ENCODE measurements at places on chromosomes 1 and 21.

DNA sequence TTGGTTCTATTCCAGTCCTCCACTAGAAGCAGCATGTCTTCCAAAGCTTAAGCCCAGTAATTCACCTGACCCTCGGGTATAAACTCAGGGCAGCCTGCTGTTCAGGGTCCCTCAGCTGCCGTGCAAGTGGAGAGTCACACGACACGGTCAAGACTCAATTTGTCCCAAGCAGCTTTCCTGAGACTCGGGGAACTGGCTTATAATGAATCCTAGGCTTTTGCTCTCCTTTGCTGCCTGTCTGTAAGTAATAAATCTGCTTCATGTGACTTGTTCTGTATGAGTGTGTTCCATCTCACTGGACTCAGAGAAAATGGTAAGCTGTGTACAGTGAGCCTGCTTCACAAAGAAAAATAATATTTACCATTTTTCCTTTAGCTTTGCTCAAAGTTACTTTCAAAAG lies 119.8 kb downstream of the CYYR1 start:
- DNase-seq: no peak

- no peak for DNase-seq
Observed at GRCh38 chr21:15462092-15462491, 267.7 kb upstream of the USP25 start.

GRCh38 chr1:70542856-70543255 lies 131.8 kb downstream of the CTH start:
- no peak for DNase-seq

DNA sequence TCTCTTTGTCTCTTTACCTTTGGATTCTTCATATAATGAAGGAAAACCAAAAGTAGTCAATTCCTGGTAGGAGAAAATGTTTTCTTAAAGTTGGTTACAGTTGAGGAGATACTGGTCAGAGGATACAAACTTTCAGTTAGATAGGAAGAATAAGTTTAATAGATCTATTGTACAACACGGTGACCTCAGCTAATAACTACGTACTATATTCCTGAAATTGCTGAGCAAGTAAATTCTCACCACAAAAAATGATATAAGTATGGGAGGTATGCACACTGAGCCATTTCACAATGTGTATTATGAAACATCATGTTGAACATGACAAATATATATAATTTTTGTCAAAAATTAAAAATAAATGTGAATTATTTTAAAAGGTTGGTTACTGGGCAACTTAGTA lies 20.4 kb downstream of the SSX2IP start:
- no peak for DNase-seq

DNA sequence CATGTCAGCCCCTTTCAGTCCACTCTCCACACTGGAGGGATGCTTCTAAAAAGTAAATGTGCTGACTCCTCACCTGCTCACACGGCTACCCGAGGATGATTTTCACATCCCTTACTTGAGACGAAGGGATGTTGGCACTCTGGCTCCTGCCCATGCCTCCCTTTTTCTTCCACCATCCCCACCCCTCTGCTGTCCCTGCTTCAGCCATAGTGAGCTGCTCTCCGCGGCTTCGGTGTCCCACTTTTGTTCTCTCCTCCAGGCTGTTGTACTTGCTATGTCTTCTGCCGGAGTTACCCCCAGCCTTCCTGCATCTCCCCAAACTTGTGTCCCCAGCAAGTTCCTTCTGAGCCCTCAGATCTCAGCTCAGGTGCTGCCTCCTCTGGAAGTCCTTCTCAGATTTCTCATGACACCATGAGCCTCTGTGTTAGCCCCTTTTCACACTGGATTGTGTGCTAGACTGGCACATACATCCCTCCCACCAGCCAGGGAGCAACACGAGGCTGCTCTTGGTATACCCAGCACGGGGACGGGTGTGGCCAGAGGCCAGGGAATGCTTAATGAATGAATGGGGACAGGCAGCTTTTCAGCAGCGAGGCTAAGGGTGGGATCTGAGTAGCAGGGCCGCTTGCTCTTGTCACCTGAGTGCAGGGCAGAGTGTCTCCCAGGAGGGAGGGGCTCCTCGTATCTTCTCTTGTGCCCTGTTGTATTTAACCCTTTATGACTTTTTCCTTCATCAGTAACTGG lies 1.3 kb downstream of the ACOT11 start:
- DNase-seq: no peak

- no peak for DNase-seq
Observed at GRCh38 chr1:153341431-153341934, 7.2 kb downstream of the PGLYRP4 start.

All from HS-27A (cell line).